Caudate nucleus (tissue), 63 donors: ENCODE measurements at places on chromosomes 1 and 21.

DNA sequence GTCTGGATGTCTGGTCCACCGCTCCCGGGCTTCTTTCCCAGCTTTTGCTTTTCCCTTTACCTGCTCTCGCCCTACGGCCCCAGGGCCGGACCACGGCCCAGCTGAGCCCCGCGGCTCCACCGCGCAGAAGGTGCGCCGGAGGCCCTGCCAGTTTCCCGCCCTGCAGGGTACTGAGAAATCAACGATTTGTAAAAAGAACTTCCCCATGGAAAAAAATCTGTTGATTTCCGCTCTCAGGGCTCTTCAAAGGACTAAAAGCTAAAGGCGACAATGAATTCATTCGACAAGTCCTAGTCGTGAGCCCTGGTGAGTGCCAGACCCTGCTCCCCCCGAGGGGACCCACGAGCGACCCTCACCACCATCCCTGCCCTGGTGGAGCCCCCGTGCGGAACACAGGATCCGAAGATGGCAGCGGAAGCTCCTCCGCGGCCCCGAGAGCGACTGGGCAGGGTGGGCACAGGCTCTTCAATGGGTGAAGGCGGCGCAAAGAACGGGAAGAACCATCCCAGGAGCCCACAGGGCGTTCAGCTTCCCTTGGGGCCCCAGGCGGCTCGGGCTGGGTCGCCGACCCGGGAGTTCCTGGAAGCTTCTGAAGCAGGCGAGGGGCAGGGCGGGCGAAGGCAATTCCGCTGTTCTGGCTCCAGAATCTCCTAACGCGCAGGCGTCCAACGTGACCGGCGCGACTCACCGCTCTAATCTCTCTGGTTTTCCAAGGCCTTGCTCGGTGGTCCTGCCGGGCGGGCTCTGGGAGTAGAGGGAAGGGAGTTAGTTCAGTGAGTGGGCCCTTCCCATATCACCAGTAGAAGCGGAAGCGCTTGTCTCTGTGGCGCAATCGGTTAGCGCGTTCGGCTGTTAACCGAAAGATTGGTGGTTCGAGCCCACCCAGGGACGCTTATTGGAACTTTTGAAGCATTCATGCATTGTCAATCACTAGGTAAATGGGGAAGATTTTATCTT is 6.6 kb upstream of the RNU1-2 start:
- peak; percentile 82 for DNase-seq

- DNase-seq, result no peak
Observed at GRCh38 chr1:244319283-244320132, 132.2 kb downstream of the ADSS2 start.

GRCh38 chr1:75132242-75132811 is 1.9 kb upstream of the LHX8 start:
- no peak for DNase-seq

DNA sequence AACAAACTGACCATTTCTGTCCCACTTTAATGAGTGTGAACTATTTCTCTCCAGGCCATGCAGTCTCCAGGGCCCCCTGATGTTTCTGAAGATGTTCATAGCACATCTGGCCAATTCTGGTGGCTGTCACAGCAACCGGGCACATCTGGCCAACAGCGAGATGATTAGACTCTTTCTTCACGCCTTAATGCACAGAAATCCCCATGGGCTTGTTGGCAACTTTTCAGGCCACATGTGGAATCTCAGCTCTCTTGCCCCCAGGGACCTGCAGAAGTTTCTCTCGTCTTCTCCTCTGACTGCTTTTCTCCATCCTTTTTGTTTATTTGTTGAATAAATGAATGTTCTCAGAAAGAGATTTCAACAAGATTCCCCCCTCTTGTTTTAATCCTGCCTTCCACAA is 71.2 kb upstream of the HMGB4 start:
- DNase-seq, result no peak

DNA sequence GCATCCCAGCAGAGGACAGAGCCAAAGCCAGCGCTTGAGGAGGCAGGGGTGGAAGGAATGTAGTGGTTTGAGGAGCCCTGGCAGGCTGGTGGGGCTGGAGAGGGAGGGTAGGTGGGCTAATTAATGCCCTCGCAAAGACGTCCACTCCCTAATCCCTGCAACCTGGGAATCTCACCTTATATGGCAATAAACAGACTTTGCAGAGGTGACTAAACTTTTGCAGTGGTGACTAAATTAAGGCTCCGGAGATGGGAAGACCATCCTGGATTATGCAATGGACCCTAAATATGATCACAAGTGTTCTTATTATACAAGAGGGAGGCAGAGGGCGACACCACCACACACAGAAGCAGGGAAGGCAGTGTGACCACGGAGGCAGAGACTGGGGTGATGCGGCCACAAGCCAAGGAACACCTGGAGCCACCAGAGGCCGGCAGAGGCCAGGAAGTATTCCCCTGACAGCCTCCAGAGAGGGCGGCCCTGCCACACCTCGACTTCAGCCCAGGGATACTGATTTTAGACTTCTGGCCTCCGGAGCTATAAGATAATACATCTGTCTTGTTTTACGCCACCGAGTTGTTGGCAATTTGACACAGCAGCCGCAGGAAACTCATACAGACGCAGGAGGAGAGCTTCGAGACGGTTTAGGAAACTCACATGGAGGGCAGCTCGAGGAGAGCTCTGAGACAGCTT is 23.1 kb upstream of the NPPB start:
- DNase-seq, result no peak
